ENCODE measurements at places on chromosomes 5 and 9. TPM values are rescaled to one million over a fixed set of nuclear protein-coding genes. Genes with fewer than 3 reads are reported as not detected.

GRCh38 chr5:172429201-172429940 is 25.0 kb downstream of the SH3PXD2B start:
- DNase-seq, result peak; percentile 86

- peak; percentile 77 for DNase-seq
These were observed 277.6 kb upstream of the TNC start for GRCh38 chr9:115395511-115396021.

IL9 gene
- total RNA-seq, result not detected

DNA sequence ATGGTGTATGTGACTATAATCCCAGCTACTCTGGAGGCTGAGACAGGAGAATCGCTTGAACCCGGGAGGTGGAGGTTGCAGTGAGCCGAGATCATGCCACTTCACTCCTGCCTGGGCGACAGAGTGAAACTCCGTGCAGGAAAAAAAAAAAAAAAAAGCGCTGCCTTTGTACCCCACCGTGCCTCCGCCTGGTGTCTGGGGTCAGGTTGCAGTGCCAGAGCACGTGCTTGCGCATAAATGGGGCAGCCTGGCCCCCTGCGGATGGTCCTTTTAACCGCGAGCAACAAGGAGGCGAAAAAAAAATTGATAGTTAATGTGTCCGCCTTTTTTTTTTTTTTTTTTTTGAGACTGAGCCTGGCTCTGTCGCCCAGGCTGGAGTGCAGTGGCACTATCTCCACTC is 6.3 kb upstream of the CCNB1 start:
- DNase-seq, result no peak

DNA sequence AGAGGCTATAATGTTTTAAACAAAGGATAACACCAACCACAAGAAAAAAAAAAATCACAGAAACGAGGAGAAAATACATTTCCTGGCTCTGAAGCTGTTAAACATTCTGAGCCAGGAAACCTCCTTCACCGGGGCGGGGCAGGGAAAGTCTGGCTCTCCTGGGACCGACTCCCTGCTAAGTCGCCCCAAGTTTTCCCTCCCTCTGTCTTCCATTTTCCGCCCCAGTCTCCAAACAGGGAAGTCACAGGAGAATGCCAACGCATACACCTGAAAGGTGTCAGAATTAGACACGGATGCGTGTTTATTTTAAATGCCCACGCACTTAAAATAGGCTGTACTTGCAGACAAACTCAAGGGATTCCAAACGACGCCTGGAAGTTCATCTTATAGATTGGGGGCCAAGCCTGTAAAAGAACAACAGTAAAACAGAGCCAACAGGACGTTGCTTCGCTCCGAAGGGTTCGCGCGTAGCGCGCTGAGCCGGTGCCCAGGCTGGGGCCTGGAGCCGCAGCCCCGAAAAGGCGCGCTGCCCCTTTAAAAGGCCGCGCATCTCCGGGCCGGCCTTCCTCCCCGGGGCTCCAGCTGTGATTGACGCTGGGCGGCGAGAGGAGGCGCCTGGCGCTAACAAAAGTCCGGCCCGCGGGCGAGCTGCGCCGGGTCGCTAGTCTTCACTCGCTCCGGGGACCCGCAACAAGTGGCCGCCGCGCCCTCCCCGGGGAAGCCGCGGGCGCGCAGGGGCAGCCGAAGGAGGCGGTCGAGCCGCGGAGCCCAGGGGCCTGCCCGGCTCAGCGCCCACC is at the start of gene FBXL7:
TSS of gene FBXL7 (plus strand) at position 653 of the 797 bp plus-strand sequence.
- peak; percentile 78 for DNase-seq

DNA sequence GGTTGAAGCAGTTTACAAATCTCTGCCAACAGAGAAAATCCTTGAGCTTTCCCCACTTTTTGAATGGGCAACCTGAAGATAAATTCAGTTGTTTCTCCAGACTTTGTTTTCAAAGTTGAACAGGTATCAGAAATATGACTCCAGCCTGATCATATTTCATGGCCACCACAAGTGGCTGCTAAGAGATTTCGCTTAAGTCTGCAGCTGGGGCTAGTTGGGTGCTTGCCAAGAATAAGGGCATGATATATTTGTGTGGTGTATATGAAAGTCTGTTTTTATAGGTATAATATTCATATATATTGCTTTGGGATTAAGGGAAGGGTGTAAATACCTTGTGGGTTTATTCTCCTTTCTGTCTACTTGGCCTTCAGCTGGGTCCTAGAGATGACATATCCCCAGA is 168.4 kb upstream of the GDNF start:
- no peak for DNase-seq

DNA sequence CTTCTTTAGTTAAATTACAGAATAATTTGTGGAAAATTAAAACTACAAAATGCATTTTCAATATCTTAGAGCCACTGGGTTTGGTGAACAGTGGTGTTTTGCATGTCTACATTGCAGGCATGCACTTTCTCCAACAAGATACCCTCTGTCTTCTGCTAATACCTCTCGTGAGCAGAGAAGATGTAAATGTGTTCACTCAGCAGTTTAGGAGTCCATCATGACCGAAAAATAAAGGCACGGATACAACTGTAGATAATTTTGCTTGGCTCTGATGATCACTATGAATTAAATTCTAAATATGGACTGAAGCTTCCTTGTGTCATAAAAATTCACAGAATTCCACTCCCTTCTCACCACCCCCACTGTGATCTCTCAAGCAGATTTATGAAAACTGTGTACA is 313.8 kb downstream of the GLIS3 start:
- no peak for DNase-seq
